Hematopoietic multipotent progenitor cell treated with erythropoietin and hydrocortisone succinate and interleukin-3 and kit ligand, for 15 days (in vitro differentiated cells): ENCODE measurements at places on chromosomes 2 and 18.

- peak; percentile 67 for DNase-seq
These were observed 5.6 kb upstream of the NAPG start for GRCh38 chr18:10519999-10520935.

GRCh38 chr2:122736279-122736678 is 980.8 kb downstream of the TSN start:
- no peak for DNase-seq

- DNase-seq: no peak
These were observed 47.8 kb upstream of the SPTBN1 start for GRCh38 chr2:54408288-54408687.

GRCh38 chr2:23565814-23566213 is 180.8 kb downstream of the KLHL29 start:
- no peak for DNase-seq

- DNase-seq: no peak
These were observed 95.2 kb downstream of the ZEB2 start for GRCh38 chr2:144424559-144425240.

- peak; percentile 14 for DNase-seq
These were observed 443 bp downstream of the CPSF3 start for GRCh38 chr2:9423922-9424272.

DNA sequence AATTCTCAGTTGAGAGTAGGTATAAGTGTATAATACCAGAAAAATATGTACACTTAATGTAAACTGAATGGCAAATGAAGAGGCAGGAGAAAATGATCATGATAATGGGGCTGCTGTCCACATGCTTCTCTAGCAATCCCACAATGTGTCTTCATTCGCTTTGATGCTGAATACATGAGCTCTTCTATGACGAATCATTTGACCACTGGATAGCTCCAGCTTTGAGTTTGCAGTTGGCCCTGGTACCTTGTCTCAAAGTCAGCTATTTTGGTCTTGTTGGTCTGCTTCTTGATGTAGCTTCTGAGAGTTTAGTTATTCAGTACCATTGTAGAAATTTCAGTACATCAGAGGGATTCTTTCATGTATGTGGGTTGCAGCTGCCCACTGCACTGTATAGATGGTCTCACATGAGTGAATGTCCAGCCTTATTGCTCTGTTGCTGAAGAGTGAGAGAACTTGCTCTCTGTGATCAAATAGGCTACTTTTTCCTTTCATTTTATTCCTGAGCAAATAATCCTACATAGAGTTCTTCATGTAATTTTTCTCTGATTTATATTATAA is 105.1 kb downstream of the TTC27 start:
- DNase-seq: no peak

DNA sequence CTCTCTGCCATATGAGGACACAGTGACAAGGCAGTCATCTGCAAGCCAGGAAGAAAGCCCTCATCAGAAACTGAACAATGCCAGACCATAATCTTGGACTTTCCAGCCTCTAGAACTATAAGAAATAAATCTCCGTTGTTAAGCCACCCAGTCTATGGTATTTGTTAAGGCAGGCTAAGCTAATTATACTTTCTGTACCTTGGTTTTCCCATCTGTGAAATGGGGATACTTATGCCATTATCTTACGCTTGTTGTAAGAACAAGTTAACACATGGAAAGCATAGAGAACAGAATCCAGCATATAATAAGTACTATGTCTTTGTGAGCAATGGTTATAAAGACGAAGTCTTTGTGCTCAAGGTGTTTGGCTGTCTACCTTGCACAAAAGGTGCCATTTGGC is 8.3 kb upstream of the ADD2 start:
- DNase-seq: no peak

GRCh38 chr2:109062859-109063700 is 65.9 kb upstream of the SH3RF3 start:
- DNase-seq: no peak

DNA sequence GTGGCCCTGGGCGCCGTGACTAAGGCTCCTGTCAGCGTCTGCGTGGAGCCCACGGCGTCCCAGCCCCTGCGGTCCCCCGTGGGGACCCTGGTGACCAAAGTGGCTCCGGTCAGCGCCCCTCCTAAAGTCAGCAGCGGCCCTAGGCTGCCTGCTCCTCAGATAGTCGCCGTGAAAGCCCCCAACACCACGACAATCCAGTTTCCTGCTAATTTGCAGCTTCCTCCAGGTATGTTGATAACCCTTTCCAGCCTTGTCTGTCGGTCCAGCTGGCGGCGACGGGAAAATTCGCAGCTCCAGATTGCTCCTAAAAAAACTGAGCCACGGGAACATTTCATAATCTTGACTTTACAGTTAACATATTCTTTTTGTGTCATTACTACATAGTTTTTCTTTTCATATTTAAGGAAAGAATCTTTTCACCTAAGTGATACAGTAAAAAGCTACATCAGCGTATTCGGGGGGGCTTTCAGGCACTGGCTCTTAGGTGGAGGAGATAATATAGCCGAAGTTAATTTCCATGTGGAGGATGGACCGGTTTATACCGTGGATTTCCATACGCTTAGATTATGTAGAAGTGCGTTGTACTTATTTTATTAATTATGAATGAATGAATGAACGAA is 916 bp downstream of the TAF4B start:
- no peak for DNase-seq
